ENCODE measurements at places on chromosomes 1 and 21.

GRCh38 chr1:20359451-20360330, 69.0 kb downstream of the VWA5B1 start:
- no peak for DNase-seq

DNA sequence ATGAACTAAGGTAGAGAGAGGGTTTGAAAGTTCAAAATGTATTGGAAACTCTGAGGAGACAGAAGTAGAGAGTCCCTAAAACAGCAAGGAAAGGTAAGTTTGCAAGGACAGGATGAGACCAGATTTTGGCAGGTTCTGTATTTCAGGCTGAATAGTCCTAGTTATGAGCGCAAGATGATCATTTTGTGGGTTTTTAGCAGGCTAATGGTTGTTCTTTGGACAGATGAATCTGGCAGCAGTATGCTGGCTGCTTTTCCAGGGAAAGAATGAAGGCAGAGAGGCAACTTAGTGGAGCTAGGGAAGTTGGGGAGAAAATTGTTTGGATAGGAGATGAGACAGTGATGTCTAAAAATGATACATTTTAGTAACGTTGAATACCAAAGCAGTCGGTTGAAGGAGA, 243.5 kb upstream of the NRIP1 start:
- DNase-seq, result no peak

GRCh38 chr21:36188081-36188681, 31.6 kb downstream of the DOP1B start:
- no peak for DNase-seq

DNA sequence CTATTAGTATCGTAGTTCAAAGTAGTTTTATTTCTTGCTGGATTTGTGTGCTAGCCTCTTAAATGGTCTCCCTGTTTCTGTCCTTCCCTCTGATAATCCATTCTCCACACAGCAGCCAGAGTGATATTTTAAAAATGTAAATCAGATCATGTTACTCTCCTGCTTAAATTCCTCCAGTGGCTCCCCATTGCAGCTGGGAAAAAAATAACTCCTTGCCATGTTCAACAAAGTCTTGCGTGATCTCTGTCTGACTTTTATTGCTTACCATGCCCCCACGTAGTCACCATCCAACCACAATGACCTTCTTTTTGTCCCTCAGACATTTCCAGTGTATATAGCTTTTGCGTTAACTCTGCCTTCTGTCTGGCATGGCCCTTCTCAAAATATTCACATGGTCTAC, 178.8 kb downstream of the FGGY start:
- DNase-seq, result no peak

DNA sequence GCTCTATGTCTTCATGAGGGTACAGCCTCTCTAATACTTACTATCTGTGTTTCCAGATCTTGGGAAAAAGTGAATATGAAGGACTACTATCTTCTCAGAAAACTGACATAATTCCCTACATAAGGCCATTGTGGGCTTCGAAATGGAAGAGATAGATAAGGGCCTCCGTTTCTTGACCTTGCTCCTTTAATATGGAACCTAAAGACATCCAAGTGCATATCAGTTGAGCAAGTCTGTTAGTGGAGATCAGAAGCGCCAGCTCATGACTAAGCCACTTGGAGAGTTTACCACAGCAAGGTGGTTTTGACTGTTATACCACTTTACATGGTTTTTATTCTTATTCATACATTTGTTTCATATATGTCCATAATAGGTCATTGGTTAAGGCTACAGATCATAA, 35.3 kb upstream of the FCER1A start:
- no peak for DNase-seq

DNA sequence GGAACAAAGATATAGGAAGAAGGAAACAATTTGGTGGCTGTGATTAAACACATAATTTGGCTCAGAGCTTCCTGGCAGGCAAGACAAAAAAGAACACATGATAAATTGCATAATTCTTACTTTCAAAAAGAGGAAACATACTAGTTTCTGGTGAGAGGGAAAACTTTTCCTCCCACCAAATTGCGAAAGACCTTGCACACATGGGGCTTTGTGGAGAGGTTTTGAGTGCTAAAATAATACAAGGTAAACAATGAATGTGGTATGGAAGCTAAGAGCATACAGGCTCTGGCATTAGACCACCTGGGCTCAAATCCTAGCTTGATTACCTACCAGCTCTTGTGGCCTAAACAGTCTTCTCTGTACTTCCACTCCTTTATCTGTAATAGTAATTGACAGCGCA, 140.2 kb upstream of the HOOK1 start:
- no peak for DNase-seq

Data from posterior cingulate gyrus (tissue), 11 donors.